BE2C (cell line): ENCODE measurements at places on chromosomes 5 and 9.

GRCh38 chr5:96880444-96881164 lies 4.3 kb downstream of the ERAP2 start:
- DNase-seq, result no peak

- DNase-seq, result no peak
These were observed 59.1 kb upstream of the PHF2 start for GRCh38 chr9:93517331-93517730.

DNA sequence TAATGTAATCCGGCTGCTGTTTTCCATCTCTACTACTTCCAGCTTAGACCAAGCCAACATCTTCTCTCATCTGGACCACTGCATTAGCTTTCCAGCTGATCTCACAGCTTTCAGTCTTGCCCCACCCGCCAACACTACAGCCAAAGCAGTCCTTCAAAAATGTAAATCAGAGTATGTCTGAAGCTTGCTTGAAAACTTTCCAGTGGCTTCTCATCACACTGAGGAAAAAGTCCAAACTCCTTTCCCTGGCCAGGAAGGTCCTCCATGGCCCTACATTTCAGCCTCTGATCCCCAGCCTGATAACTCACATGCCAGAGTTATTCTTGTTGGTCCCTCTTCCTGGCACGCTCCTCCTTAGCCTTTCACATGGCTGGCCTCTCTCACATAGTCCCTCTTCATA lies 38.5 kb downstream of the TTC1 start:
- DNase-seq, result no peak

DNA sequence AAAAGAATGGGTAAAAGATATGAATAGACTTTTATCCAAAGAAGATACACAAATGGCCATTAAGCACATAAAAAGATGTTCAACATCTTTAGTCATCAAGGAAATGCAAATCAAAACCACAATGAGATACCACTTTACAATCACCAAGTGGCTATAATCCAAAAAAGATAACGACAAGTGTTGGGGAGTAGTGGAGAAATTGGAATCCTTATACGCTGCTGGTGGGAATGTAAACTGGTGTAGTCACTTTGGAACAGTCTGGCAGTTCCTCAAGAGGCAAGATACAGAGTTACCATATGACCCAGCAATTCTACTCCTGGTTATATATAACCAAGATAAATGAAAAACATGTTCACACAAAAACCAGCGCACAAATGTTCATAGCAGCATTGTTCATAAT lies 234.9 kb downstream of the SPATA31D1 start:
- DNase-seq, result no peak

DNA sequence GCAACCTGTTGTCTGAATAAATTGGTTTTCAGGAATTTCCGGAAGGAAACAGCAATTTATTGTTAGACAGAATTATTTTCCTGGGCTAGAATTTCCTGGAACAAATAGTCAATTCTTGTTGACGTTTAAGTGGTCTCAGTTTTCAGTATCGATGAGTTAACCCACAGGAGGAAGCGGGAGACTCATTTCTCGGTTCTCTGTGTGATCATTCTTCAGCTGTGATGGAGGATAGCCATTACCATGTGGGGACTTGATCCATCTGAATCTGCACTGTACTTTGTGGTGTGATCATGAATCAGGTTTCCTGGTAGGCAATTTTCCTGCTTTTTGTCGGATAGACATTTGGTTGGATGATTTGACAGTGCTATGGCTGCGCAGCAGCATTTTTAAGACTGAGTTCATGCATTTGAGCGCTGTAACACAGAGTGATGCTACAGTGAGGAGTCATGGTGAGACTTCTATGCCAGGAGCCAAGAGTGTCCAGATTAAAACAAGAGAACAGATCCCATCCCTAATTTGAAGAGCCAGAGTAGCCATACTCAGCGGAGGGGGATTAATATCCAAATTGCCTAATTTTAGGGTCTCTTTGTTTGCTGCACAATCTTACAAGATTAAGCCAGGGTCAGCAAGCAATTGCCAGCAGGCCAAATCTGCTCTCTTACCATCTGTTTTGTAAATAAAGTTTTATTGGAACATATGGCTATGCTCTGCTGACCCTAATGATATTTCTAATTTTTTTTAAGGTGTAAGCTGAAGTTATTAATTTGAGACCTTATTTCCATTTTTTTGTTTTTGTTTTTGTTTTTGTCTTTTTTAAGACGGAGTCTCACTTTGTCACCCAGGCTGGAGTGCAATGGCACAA lies 355.9 kb downstream of the RAB3C start:
- no peak for DNase-seq

- no peak for DNase-seq
These were observed 334.4 kb downstream of the PRELID2 start for GRCh38 chr5:145500710-145501109.
